ENCODE measurements at places on chromosomes 7 and 10.

GRCh38 chr10:75189266-75190096 is 21.1 kb upstream of the VDAC2 start:
- DNase-seq: no peak

- no peak for DNase-seq
Observed at GRCh38 chr7:102096706-102097427, 189.8 kb upstream of the SH2B2 start.

DNA sequence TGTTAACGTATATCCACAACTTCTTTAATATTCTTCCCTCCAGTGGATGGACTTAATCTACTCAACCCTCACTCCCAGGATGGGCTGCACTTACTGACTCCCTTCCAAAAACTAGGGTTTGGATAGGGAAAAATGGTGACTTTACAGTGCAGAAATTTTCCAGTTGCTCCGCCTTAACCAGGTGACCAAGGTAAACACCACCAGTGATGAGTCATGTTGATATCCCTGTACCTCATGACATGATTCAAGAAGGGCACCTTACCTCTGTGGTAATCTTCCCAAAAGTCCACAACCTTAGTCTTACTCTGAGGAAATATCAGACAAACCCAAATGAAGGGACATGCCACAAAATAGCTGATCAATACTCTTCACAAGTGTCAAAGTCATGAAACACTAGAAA is 3.5 kb upstream of the GSTK1 start:
- no peak for DNase-seq

- DNase-seq: no peak
Observed at GRCh38 chr7:140723006-140723405, 26.5 kb downstream of the NDUFB2 start.

DNA sequence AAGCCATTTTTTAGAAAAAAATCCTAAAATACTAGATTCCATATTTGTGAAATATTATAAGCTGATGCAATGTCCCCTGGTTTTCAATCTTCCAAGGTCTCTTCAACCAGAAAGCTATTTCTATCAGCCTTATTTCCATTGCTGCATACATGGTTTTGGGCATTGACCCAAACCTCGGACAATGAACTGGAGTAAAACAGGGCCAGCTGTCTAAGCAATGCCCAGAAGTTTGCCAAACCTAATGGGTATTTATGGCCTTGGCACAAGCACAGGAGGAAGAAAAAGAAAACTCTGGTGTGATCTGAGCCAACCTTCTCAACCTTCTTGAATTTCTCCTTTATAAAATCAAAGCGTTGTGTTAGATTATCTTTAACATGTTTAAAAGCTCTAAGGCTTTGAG is 402.3 kb downstream of the DNAJB9 start:
- no peak for DNase-seq

DNA sequence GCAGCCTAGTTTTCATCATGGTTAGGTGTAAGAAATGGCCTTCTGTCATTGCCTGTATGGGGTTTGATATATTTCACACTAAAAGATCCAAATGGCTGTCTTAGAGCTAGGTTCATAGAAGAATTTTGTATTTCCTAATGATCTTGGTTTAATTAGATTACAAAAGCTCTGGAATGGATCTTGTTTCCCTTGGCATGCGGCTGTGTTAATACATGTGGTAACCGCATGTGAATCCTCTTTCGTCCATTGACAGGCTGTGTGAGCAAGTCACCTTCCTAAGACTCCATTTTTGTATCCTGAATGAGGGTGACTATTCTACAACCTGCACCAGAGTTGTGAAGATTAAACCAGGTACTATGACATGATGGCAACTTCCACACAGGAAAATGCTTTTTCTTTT is 12.4 kb upstream of the FZD1 start:
- DNase-seq: no peak

DNA sequence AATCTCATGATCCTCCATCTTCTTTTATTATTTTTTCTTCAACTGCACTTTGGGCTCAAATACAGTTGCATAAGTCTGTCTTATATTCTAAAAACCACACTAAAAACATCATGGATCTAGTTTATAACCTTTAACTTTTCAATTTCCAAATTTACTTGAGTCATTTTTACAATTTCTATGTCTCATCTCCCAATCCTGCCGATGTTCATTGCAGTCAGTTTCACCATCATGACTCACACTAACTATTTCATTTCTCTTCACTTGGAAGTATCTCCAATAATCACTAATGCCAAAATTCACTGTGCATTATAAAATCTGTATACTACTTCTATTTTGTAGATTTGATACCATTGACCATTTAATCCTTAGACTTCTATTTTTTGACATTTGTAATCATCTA is 806.9 kb upstream of the SORCS1 start:
- no peak for DNase-seq

GRCh38 chr10:95832216-95833041 is 75.3 kb upstream of the CC2D2B start:
- no peak for DNase-seq
